ENCODE measurements at places on chromosomes 6 and 20.

DNA sequence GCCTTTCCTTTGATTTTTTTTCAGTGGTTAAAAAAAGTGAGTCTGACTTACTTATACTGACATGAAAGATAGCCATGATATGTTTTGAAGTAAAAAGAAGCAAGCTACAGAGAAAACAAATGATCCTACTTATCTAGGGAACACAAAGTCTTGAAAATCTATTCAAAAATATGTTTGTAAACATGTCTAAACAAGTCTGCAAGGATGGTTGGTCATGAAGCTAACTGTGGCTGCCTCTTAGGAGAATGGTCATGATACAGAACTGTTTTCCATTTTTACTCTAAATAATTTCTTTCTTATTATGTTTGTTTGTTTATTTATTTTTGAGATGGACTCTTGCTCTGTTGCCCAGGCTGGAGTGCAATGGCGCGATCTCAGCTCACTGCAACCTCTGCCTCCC, 21.5 kb downstream of the FERMT1 start:
- no peak for DNase-seq

- DNase-seq: no peak
Measured at GRCh38 chr20:11780765-11781369, 136.8 kb upstream of the BTBD3 start.

GRCh38 chr6:33126101-33126714, 50.4 kb downstream of the HLA-DPB1 start:
- peak; percentile 64 for DNase-seq

- no peak for DNase-seq
Measured at GRCh38 chr6:21893793-21894192, 300.2 kb downstream of the SOX4 start.

DNA sequence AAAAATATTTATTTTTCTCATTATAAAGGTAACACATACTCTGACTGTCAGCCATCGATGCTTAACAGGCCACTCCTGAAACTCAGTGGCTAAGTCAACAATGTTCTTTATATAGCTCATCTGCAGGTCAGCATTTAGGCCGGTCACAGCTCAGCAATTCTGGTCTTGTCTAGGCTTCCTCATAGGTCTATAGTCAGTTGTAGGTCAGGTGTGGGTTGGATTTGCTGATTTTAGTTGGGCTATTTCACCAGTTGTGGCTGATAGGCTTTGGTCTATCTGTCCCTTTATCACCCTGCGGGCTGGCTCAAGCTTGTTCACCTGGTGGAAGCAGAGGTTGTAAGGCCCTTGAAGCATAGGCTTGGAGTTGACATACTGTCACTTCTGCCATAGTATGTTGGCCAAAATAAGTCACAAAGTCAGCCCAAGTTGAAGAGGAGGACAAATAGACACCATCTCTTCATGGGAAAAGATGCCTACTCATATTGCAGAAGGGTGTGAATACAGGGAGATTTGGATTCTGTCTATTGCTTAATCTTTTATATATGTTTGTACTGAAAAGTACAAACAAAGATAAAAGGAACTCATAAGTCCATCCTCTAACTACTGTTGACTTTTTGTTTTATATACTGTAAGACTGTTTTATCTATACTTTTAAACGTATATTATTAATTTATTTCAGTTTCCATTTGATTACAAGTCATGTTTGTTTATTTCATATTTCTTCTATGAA, 75.0 kb downstream of the BCKDHB start:
- no peak for DNase-seq

GRCh38 chr6:129276986-129277385, 394.0 kb downstream of the LAMA2 start:
- DNase-seq: no peak

DNA sequence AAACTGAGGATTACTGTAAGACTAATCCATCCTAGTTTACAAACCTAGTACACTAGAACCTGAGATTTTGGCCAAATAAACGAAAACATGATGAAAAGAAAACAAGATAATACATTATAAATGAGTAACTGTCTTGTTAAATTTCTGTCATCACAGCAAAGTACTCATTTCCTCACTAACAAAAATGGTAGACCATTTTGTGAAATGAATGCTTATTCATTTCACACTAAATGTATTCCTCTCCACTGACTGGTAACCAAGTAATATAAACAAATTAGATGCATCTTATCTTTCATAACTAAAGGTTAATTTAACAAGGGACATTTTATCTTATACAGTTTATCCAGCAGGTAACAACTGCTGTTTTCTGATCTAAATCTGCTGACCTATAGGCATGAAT, 143.7 kb downstream of the REV3L start:
- no peak for DNase-seq

GRCh38 chr6:32666420-32667300, at the start of gene HLA-DQB1:
Gene HLA-DQB1, minus strand, starts transcription at chr6:32666657. Its CDS starts 50 bp downstream, at chr6:32666607.
- DNase-seq: peak; percentile 70

GRCh38 chr20:5434116-5434515, 117.4 kb upstream of the PROKR2 start:
- no peak for DNase-seq

GRCh38 chr6:139568151-139568955, 193.9 kb upstream of the CITED2 start:
- DNase-seq: no peak

- no peak for DNase-seq
Measured at GRCh38 chr6:31476515-31477139, 21.3 kb upstream of the MICB start.

- no peak for DNase-seq
Measured at GRCh38 chr6:44169886-44170570, 11.4 kb downstream of the CAPN11 start.

GRCh38 chr20:30812739-30813411, 444.6 kb upstream of the DEFB115 start:
- DNase-seq: no peak

Data from CD8-positive, alpha-beta memory T cell (primary cell).